ENCODE measurements at places on chromosomes 16 and 17.

- DNase-seq, result no peak
These were observed 27.5 kb downstream of the TBX4 start for GRCh38 chr17:61479493-61480413.

DNA sequence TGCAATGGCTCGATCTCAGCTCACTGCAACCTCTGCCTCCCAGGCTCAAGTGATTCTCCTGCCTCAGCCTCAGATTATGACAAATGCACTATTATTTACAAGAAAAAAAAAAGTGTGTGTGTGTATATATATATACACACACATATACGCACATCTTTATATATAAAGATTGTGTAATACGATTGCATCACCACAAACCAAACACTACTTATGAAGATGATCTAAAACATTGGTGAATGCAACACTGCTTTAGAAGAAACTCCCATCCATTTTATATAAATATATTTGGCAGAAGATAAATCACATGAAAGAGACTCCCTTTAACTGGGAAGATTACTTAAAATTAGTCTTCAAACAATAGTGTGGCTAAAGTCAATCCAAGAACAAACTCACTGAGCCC, 96.7 kb downstream of the SYCE1L start:
- no peak for DNase-seq

- DNase-seq, result no peak
These were observed 76.5 kb upstream of the ZNF423 start for GRCh38 chr16:49932434-49932833.

GRCh38 chr16:31409433-31409832, 16.3 kb downstream of the ITGAD start:
- DNase-seq, result no peak
